ENCODE measurements at places on chromosomes 3 and 15. TPM values are rescaled to one million over a fixed set of nuclear protein-coding genes. Genes with fewer than 3 reads are reported as not detected.

DNA sequence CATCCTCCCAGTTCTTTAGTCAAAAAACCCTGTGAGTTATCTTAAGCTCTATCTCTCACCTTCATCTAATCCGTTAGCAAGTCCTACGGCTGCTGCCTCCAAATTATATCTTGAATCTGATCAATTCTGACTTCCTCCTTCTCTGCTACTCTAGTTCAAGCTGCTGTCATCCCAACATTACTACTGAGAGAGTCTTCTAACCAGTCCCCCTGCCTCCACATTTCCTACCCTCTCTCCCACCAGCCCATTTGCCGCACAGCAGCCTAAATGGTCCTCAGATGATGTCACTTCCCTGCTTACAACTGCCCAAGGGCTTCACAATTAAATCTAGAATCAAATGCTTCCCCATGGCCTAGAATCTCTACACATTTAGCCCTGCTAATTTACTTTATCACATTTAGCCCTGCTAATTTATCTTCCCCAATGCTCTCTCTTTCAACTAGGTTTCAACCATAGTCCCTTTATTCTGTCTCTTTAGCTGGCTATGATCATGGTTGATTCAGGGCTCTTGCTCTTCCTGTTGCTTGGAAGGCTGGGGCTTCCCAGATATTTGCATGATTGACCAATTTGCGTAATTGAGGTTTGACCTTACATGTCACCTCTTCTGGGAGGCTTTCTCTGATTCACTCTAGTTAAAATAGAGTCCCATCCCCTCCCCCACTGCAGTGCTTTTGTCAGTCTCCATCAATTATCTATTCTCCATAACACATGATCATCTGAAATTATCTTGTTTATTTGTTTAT is 11.0 kb upstream of the ARL14 start:
- DNase-seq: no peak

DNA sequence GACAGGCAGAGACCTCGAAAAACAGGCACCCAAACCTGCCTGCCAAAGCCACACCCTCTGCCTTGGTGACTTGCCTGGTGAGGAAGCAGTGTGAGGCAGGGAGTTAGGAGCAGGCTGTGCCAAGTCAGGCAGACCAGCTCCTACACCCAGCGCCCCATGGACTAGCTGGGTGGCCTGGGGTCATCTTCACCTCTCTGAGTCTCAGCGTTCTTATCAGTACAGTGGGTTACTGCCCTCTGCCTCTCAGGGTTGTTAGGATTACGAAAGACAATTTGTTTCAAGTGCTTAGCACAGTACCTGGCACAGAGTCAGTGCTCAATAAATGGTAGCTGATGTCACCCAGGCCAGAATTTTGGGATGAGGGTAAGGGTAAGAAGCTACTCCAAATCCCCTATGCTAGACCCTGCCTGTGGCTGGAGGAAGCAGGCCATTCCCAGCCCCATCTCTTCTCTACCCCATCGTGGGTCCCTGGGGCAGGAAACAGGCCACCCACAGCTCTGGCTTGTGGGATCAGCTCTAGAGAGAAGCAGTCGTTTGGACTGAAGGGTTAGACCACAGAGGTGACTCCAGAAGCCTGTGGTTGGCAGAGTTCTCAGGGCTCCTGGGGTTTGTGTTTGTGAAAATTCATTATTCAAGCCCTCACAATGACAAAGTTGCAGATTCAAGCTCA is 10.1 kb downstream of the SLC51B start:
- no peak for DNase-seq

DNA sequence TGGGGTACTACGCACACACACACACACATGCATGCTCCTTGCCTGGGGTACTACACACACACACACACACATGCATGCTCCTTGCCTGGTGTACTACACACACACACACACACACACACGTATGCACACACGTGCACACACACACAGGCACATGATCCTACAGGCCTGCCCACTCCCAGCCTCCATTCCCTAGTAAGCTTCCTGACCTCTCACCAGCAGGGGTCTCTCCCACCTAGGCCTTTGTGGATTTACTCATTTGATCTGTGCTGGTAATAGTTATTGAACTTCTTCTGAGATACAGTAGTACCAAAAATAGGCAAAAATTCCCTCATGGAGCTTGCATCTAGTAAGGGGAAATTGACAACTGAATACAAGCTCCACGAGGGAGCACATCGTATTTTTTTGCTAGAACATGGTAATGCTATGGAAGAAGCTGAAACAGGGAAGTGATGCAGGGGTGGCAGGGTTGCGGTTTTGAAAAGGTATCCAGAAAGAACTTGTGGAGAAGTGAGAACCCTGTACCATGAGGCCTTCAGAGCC is 19.1 kb downstream of the TTC21A start:
- DNase-seq: no peak

- no peak for DNase-seq
Observed at GRCh38 chr15:101056366-101057334, 137.5 kb downstream of the LRRK1 start.

DNA sequence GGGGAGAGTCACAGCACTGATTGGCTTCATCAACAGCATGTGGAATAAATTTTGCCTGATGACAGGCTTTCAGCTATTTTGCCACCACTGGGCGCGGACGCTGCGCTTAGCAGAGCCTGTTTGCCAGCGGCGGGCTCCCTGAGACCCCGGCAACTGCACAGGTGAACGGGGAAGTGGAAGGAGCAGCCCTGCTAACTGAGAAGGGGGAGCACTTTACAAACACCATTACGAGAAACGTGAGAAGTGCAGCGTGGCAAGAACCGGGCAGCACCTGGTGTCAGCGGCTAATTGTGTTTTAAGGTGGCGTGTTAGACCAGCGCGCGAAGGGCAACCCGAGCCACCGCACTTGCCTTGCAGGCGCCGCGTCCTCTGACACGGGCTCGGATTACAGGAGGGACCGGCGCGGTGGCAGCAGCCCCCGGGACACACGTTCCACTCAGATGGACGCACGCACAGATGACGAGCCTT is 307.8 kb upstream of the ARRDC4 start:
- no peak for DNase-seq

Gene ADAMTS9
- 72.1 TPM for total RNA-seq

Gene CAPN7
- total RNA-seq: 28.4 TPM

Gene TMEM45A
- 16.1 TPM for total RNA-seq

Gene EHD4
- total RNA-seq: 236 TPM

Measured in glomerular endothelial cell (primary cell).